ENCODE measurements at places on chromosomes 7 and 10.

DNA sequence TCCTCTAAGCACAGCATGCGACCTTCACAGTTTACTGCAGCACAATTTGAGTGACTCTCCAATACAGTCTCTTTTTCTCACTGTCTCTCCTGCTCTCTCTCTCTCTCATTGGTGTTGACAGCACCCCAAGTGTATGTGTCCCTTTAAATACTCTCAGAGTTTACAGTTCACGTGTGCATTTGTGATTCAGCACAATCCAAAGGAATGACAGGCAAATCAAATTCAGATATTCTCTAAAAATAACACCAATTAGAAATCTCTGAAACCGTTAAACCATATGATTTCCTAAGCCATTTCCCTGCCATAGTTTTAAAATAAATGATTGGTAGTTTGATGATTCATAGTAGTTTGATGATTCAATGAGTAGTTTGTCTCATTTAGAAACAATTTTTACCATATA lies 104.0 kb upstream of the GAD2 start:
- DNase-seq = no peak

GRCh38 chr7:35249537-35249907 lies 4.4 kb downstream of the TBX20 start:
- no peak for DNase-seq

DNA sequence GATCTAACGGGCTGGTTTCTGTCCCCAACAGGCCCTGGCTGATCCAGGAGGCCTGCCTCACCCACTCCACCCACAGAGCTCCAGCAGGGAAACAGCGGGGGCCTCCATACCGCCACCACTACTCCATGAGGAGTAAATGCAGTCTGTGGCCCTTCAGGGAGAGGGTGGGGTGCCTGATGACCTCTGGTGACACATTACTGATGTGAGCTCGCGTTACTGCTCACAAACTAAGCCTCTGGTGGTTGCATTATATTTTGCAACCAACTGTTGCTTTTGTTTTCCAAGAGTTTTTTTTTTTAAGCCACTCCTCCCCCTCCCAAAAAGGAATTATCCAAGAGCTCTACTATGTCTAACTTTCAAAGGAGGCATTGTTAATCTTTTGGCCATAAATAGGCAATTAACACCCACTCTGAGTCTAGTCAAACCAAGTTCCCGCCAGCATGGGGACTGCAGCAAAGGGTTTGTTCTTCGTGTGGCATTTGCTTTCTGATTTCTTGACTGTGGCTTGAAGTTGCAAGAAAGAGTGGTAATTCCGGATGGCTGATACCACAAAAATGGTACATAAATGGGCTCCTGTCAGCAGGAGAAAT lies 72.6 kb downstream of the FAM53B start:
- DNase-seq = no peak

- DNase-seq = no peak
Measured at GRCh38 chr10:61160253-61160652, 216.3 kb upstream of the RHOBTB1 start.

- DNase-seq = no peak
Measured at GRCh38 chr10:34816085-34816496, 995 bp upstream of the PARD3 start.

DNA sequence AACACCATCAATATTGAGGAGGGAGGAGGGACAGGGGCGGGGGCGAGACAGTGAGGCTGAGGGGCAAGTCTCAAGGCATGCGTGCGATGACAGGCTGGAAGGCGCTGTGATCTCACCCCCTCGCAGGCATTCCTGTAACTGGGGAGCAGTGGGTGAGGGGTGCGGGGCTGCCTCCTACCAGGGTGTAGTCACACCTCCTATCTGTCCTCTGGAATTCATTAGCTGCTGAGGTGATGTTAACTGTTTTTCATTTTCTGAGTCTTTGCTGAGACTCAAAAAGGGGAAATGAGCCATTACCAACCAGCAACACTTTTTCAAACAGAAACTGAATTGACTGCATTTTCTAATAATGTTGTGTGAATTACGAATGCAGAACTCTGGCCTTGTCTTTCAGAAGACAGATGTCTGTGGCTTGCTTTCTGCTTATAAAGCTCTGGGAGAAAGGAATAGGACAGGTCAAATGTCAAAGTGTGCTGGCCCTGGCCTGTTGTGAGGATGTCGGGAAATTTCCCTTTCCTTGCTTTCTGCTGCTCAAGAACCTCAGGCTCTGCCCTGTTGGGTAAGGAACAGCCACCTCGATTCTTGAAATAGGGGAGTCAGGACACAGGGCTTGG lies 23.7 kb upstream of the CDH23 start:
- DNase-seq = no peak

- no peak for DNase-seq
Measured at GRCh38 chr7:98054585-98054984, 52.1 kb upstream of the LMTK2 start.

- no peak for DNase-seq
Measured at GRCh38 chr10:127041552-127041951, 136.3 kb downstream of the DOCK1 start.

GRCh38 chr10:21528236-21529031 lies 3.0 kb upstream of the SKIDA1 start:
- no peak for DNase-seq

- no peak for DNase-seq
Measured at GRCh38 chr7:155893664-155894063, 81.4 kb upstream of the SHH start.

DNA sequence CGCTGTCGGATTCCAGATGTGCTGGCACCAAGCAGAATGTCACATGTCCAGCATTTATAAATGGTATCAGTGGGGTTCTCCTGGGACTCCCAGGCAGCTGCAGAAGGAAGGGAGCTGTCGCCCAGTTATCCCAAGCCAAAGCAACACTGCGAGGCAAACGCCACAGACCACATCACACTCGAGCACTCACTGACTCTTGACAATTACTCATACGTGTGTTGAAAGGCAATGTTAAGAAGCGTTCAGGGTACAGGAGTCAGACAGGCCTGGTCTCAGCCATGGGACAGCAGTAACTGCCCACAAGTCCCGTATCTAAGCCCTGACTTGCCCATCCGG lies 113.4 kb downstream of the DIP2C start:
- no peak for DNase-seq

DNA sequence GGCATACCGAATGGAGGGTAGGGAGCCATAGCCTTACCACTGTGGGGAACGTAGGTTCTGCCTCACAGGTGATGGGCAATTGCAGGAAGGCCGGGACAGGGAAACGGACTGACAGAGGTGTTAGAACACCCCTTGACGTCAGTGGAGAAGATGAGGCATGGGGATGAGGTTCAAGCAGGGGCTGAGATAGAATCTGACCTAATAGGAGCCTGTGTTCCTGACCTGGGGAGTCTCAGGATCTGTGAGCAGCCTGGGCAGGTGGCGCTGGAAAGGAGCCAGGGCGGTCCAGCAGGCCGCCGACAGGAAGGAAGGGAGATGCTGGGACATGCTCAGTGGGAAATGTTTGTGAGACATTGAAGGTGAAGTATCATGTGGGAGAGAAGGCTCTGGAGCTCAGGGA lies 109.4 kb downstream of the WDFY4 start:
- no peak for DNase-seq

GRCh38 chr10:126895214-126895781 lies 9.9 kb upstream of the DOCK1 start:
- DNase-seq = no peak

DNA sequence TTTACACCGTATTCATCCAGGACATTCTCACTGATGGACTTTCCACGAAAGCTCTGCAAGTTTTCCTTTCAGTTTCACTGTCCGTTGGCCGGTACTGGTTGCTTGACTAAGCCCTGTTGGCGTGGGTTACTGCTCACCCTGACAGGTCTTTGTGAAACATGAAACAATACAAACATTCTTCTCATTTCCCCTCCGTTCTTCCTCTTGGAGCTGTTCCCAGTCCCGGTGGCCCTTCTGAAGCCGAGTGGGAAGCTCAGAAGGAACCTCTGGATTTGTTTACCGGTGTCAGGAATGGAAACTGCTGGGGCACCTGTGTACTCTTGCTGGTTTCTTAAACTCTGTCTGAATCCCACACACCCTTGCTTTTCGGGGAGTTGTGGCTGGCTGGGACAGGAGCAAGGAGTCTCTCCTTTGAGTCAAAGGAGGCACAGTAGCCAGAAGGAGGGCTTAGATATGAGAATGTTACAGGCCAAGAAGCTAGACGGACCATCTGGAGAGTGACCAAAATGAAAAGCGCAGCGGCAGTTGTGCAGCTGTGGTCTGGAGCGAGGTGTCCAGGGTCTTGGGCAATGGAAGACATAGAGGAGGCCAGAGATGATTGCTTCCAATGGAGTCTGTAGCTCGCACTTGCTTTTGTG lies 45.7 kb downstream of the LYZL2 start:
- DNase-seq = peak; percentile 12

DNA sequence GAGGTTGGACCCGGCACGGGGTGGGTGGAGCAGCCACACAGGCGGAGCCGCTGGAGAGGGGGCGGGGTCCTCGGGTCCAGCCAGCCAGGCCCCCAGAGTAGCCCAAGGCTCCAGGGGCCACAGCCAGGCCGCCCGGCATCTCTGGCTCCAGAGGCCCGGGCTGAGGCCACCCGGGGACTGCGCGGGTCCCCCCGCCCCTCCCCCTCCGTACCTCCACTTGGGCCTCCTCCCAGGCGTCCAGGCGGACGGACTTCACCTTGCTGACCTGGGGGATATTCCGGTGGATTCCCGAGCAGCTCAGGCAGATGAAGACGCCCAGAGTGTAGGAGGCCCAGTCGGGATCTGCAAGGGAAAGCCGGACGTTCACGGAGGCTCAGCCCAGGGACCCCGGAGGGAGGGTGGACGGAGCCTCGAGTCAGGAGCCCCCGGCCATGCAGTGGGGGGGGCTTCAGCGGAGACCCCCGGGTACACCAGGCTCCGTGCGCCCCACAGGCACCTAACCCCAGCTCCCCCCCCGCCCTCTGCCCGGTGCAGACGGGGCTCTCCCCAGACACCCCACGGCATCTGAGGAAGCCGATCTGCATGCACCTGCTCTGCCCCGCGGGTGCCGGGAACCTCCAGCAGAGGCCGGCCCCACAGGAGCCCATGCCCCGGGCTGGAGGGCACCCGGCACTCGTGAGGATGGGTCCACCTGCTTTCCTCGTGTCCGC lies 19.2 kb downstream of the ADAP1 start:
- DNase-seq = no peak

- DNase-seq = no peak
Measured at GRCh38 chr7:94848531-94848930, 58.9 kb upstream of the PPP1R9A start.

DNA sequence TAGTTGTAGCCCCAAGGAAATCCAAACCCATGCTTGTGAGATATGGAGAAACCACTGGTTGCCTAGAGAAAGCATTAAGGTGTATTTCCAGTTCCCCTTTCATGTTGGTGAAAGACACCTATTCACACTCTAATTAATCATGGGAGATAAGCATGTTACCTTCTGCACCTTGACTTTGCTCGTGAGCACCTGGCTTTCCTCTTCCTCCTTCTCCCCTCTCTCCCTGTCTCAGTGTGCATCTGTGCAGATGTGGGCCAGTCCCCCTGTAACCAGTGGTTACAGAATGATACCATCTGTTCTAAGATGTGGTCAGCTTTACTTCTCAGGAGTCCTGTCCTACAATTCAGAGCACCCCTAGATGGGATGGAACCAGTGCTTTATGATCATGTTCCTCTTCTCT lies 160.6 kb downstream of the LCOR start:
- no peak for DNase-seq

DNA sequence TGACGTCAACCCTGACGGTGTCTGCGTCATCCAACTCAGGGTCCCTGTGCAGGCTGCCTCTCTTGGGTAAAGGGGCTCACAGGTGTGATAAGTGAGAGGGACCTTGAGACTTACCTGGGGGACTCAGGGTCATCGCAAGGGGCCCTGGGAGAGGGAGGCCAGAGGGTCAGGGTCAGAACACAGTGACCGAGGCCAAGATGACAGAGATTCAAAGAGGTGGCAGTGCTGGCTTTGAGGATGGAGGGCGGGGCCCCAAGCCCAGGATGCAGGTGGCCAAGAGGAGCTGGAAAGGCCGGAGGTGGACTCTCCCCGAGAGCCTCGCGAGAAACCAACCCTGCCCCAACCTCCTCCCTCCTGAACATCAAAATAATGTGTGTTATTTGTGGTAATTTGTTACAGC lies 165.2 kb upstream of the PPP2R2D start:
- DNase-seq = no peak

GRCh38 chr7:115058726-115059125 lies 136.8 kb downstream of the MDFIC start:
- no peak for DNase-seq

DNA sequence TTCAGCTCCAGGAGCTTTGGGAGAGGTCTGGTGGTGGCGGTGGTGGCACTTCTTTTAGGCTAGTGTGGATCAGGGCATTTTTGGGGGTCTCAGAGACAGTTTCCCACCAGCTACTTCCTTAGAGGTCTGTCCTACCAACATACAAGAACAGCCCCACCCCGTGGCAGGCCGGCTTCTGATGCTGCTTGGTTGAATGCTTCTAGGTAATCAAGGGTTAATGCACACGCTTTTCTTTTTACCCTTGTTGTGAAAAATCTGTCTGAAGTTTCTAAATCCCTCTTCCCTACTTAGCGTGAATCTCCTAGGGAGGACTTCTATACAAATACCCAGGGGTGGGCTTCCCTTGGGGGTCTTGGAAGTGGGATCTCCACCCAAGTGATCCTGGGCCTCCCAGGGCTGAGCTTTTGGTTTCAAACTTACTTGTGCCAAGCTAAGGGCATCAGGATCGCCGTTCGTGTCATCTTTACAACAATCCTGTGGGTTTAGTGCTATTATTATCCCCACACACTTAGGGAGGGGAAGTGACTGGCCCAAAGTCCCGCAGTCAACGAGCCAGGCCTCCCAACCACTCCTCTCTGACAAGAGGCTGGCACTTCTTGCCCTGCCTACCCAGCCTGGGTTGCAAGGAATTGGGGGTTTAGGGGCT lies 1.7 kb downstream of the SH2B2 start:
- no peak for DNase-seq

GRCh38 chr10:88545359-88545758 lies 37.8 kb downstream of the RNLS start:
- no peak for DNase-seq

DNA sequence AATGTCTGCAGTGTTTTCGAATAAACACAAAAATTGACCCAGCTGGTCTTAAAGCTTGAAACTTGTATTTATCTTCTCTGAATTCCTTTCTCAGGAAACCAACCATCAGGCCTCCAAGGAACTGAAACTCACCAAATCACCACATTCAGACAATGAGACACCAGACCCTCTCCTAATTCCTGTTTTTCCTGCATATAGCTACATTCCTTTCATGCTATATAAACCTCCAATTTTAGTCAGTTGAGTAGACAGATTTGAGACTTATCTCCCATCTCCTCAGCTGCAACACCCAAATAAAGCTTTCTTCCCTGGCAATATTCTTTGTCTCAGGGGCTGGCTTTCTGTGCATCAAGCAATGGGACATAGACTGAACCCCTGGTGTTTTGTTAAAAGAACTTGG lies 317.0 kb downstream of the CACNA2D1 start:
- DNase-seq = no peak

- no peak for DNase-seq
Measured at GRCh38 chr10:851901-852300, 79.6 kb downstream of the LARP4B start.

GRCh38 chr7:123285076-123285700 lies 85.4 kb upstream of the SLC13A1 start:
- no peak for DNase-seq

GRCh38 chr7:4726566-4726965 lies 44.5 kb downstream of the FOXK1 start:
- DNase-seq = no peak

GRCh38 chr10:31143331-31143935 lies 111.8 kb upstream of the ZNF438 start:
- no peak for DNase-seq

GRCh38 chr10:101261702-101262101 lies 32.4 kb upstream of the LBX1 start:
- DNase-seq = no peak

GRCh38 chr7:127755521-127755920 lies 103.5 kb downstream of the SND1 start:
- DNase-seq = no peak

- peak; percentile 58 for DNase-seq
Measured at GRCh38 chr10:14325325-14325955, 5.3 kb downstream of the FRMD4A start.

Measured in AML-193 (cell line).